ENCODE measurements at places on chromosomes 11 and 22.

GRCh38 chr11:68037411-68038225 is 1.2 kb upstream of the TCIRG1 start:
- DNase-seq, result no peak

DNA sequence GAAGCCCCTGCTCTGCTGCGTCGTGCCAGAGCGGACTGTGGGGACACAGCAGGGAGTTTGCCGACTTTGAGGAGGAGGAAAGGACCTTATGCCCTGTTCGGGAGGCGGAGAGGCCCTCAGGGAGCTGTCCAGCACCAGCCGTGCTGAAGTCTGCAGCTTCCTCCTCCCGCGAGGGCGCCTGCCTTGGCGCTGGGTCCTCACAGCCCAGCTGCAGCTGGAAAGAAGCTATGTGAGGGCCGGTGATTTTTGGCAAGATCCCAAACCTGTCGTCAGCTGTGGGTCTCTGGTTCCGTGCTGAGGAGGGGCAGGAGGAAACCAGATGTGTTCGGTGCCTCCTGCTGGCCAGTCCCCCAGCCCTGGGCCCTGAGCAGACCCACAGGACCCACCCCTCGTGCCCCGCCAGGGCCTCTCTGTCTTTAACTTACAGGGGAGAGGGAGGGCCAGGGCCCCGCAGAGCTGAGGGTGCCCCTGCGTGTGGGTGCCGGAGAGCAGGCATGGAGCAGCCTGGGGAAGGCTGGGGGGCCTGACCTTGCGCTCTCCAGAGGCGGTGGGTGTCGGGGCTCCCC is 12.0 kb downstream of the BRSK2 start:
- peak; percentile 54 for DNase-seq

DNA sequence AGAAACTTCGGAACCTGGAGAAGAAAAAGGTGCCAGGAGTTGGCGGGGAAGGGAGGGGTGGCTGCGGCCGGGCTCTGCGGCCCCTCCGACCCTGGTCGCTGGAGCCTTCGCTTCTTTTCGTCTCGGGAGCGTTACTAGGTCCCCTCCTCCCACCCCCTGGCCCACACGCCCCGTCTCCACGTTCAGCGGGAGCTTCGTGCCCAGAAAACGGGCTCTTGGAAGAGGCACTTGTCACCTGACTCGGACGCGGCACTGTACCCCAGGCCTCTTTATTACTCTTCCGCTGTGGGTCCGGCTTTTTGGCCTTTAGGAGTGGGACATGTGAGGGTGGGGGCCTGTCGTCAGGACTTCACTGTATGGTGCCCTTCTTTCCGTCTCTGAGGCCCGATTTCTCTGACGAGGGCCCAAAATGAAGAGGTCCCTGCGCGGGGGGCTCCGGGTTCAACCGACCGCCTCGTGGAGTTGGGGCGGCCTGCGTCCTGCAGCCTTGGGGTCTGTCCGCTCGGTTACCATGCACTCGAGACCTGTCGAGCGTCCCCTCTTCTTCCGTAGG is 1.2 kb downstream of the CAPRIN1 start:
- DNase-seq, result no peak

DNA sequence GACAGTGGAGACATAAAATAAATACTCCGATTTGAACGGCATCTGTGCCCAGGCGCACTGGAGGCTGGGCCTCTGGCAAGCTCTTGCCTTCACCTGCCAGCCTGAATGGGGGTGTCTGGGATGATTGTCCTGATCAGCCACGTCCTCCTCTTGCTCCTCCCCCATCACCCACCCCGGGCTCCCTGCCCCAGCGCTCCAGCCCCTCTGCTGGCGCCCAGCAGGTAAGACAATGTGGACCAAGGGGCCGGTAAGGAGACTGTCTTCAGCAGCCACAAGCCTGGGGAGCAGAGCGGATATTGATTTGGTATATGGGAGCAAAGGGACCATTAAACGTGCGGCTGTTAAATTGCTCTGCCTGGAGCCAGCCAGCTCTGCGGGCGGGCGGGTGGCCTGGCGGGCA is 24.9 kb downstream of the WNT11 start:
- DNase-seq, result no peak

DNA sequence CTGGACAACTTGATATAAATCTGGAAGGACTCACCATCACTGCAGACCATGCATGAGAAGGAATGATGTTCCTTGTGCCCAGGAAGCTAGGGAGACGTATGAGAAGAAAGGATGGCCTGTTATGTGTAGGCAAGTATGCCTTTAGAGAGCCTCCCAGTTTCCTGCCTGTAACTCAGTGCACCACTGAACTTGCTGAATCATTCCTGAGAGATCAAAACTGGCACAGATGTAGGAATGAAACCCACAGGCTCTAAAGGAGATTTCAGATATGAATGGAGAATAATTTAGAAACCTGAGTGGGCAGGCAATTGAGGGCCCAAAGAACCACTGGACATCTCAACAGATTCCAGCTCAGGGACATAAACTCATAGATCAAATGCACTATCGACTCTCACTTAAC is 38.4 kb upstream of the PRSS23 start:
- no peak for DNase-seq

GRCh38 chr11:43908683-43909082 is 28.1 kb downstream of the ALKBH3 start:
- no peak for DNase-seq

DNA sequence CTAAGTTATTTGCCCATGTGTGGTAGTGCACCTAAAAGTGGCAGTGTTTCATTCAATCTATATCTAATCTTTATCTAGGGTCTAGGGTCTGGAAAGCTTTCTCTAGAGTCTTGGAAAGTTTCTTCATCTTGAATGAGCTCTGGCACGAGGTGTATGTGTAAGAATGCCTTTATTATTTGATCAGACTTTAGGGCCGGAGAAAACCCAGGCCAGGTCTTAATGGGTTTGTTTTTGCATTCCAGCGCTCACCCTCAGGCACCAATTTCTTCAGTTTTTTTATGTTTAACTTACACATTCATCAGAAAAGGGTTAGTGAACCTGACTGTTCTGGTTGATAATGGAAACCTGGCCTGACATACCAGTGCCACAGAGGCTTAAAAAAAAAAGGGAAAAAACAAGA is 68.3 kb upstream of the SLN start:
- no peak for DNase-seq

- no peak for DNase-seq
These were observed 161.1 kb downstream of the BBOX1 start for GRCh38 chr11:27201454-27202302.

GRCh38 chr22:43226377-43227238 is 39.7 kb upstream of the TTLL12 start:
- no peak for DNase-seq

GRCh38 chr11:2771758-2772466 is 72.1 kb upstream of the KCNQ1OT1 start:
- no peak for DNase-seq

DNA sequence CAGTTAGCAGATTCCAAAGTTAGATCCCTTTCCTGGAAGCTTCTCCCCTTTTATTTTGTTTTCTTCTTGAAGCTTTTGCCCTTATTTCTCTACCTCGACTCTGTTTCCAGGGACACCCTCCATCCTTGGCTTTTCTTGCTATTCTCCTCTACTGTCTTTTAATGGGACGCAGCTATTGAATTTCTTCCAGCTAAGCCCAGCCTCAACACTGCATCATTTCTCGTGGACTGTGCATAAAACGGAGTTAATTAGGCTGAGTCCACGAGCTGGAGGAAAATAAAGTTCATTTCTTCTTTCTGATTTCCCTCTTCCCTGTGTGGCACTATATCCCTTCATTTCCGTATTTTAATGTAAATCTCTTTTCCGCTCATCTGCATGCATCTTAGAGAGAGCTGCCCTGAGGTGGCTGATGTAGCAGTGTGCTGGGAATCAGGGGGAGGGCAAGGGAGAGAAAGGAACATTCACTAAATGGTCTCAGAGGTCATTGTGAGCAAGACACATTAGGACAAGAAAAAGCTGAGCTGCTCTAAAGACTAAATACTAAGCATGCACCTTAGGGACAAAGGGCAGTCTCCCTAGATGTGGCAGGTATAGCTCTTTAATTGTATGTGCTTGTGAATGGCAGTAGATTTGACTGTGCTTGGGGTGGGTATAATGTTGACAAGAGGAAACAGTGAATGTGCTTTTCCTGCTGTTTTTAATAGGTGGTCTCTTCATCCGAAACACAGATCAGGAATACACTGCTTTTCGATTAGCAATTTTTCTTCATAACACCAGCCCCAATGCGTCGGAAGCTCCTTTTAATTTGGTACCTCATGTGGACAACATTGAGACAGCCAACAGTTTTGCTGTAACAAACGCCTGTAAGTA is 1.9 kb downstream of the GRIA4 start:
- no peak for DNase-seq

- DNase-seq, result no peak
These were observed 420.9 kb downstream of the METTL15 start for GRCh38 chr11:28529046-28529445.

- no peak for DNase-seq
These were observed 54.3 kb downstream of the SCUBE1 start for GRCh38 chr22:43288807-43289420.

- DNase-seq, result no peak
These were observed 117.3 kb upstream of the PLET1 start for GRCh38 chr11:112377946-112378345.

DNA sequence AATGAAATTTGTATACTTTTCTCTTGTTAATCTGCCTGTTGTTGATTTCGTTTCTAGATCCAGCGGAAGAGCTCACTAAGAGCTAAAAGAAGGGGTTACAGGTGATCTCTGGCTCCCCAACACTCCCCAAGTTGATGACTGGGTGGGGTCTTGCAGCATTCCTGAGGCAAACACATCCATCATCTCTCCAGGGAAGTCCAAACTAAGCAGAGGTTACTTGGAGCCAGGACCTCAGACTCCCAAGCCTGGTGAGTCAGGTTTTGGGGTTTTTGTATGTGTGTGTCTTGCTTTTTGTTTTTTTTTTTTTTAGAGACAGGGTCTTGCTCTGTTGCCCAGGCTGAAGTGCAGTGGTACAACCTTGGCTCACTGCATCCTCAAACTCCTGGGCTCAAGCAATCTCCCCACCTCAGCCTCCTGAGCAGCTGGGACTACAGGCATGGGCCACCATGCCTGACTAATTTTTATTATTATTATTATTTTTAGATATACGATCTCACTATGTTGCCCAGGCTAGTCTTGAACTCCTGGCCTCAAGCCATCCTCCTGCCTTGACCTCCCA is 11.5 kb upstream of the RPS3 start:
- DNase-seq, result no peak

DNA sequence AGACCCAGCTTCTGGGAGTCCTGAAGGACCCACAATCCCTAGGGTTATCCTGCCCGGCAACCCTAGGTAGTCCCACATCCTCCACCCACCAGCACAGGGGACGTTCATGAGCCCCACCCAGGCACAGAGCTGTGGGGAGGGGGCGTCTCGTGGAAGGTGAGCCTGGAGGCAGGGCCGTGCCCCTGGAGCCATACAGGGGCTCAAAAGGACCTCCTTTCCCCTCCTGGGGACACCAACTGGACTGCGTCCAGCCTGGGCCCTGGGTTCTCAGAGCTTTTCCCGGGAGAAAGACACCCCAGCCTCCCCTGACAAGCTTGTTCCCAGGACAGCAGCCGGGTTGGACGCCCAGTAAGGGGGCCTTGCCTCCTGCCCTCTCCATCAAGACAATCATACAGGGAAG is 78.4 kb downstream of the BRD1 start:
- DNase-seq, result no peak

DNA sequence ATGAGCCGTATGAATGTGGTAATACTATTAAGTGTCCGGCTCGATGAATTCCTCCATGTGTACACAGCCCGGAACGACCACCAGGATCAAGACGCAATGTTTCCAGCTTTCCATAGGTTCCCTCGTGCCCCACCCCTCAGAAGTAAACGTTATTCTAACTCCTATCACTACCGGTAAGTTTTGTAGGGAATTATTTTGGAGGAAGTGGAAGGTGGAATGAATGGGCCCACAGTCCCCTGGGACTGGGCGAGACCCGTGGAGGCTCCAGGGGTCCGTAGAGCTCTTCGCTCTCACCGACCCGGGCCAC is 720 bp upstream of the FAR1 start:
- no peak for DNase-seq

- no peak for DNase-seq
These were observed 8.3 kb upstream of the MS4A6E start for GRCh38 chr11:60318726-60319125.

DNA sequence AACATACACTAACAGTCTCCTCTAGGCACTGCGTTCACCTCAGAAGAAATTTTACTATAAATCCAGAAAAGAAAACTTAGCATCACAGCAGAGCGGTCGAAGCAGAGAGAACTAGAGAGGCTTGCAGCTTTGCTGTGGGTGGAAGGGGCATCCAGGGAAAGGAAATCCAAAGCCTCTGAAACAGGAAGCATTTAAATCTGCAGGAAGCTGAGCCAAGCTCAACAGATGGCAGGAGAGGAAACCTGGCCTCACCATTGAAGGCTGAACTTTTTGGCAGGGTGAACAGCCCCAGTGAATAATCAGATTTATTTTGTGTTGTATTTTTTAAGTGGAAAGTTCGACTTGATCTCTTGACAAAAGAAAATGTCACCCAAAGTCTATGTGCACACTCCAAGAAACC is 858.1 kb downstream of the OPCML start:
- no peak for DNase-seq

- DNase-seq, result no peak
These were observed 152.8 kb upstream of the ZBED5 start for GRCh38 chr11:11010624-11011127.

DNA sequence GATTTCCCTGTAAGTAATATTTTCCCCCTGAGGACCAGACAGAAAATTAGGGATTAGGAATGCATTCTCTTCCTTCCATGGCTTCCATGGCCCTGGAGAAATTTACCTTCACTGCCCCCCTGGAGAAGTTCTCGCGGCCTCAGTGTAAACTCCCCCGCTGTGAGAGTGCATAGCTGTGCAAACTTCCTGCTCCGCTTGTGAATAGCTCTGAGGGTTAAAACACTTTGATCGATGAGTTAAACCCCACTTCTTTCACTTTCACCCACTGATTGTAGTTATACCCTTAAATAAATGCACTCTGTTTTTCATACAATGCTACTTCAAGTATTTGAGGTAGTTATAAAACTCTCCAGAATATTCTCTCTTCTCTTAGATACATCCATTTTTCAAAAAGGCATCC is 190.8 kb downstream of the DSCAML1 start:
- no peak for DNase-seq

- no peak for DNase-seq
These were observed 8.5 kb downstream of the SCO2 start for GRCh38 chr22:50516891-50517290.

DNA sequence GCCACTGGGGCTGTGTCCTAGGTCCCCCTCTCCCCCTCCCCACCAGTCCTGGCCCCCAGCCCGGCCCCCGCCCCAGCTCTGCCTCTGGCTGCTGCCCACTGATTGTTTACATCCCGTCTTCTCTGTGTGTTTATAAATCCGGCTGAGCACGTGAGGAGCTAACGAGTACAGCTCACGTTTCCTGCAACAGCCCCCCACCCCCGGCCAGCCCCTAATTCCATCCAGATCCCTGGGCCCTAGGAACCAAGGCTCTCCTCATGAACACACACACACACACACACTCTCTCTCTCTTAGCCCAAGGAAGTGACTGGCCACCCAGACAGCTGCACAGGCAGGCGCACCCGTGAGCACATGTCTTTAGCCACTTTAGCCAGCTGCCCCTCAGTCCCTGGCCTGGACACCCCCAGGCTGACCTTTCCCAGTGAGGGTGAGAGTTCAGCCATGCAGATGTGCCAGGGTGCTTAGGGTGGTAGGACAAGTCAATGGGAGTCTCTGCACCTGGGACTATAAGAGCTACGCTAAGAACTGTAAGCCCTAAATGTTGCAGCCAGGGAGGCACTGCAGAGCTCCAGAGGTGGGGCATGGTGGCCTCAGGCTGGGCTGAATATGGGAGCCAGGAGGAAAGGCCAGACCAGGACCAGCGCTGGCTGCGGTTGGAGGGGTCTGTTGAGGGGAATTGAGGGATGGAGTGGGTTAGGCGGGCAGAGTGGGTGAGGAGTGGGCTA is 2.9 kb downstream of the CLCF1 start:
- no peak for DNase-seq
